ENCODE measurements at places on chromosomes 2 and 18.

- DNase-seq, result no peak
Measured at GRCh38 chr2:85427300-85427835, 8.9 kb downstream of the SH2D6 start.

- DNase-seq, result no peak
Measured at GRCh38 chr2:159202568-159203071, 83.9 kb downstream of the WDSUB1 start.

DNA sequence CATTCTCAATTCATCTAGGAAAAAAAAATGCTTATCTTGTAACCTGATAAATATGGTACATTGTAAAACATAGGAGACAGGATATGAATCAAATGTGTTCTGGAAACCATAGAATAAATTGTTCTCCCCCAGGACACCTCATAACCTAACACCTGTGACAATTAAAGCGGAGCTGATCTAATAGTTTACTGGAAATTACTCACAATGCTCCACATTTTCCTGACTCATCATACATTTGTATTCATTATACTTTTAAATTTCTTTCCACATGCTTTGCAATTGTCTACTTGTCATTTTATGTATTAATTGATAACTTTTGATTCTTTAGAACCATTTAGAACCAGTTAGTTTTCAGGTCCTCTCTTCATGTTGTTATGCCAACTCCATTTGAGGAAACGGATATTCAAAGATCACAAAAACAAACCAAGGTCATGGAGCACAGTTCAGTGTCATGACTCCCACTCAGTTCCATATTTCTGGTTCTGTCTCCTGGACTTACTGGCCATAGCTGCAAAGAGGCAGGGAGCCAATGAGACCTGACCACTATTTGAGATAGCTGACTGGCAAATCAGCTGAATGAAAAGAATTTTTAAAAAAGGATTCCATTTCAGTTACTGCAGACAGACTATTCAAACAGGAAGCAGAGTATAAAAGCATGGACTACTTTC is 128.5 kb downstream of the CALCRL start:
- no peak for DNase-seq

DNA sequence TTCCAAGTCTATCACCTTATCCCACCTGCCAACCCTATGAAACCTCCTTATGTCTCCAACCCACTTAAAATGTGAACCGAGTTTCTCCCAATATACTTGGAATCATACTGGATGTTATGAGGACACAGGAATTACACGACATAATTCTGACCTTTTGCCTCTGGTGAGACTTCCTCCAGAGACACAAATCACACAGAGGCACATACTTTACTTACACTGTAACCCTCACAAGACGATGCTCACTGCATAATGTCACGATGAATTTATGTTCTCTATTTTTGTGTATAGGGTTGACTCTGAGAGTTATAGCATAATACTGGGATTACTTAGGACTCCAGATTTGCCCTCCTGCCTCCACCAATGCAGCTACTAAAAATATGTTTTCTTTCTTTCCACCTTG is 28.0 kb upstream of the SETBP1 start:
- DNase-seq, result no peak

- no peak for DNase-seq
Measured at GRCh38 chr2:10432311-10433181, 15.6 kb downstream of the ODC1 start.

DNA sequence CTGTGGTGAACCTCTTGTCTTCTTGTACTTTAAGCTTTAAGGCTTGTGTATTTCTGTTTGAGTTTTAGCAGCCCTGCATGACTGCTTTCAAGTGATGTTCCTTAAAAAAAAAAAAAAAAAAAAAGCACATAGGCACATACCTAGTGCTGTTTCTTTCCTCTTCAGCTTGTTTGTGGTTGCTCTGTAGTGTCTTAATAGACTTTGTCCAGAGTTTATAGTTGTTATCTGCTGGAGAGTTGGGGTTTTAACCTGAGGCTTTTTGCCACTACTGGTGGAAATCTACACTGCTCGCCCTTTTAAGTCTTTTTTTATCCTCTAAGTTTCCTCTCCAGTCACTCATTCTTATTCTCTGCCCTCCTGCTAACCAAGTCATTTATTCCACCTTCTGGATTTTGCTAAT is 34.5 kb downstream of the AGFG1 start:
- DNase-seq, result no peak

GRCh38 chr18:36580266-36580665 is 248.5 kb downstream of the TPGS2 start:
- DNase-seq, result no peak

DNA sequence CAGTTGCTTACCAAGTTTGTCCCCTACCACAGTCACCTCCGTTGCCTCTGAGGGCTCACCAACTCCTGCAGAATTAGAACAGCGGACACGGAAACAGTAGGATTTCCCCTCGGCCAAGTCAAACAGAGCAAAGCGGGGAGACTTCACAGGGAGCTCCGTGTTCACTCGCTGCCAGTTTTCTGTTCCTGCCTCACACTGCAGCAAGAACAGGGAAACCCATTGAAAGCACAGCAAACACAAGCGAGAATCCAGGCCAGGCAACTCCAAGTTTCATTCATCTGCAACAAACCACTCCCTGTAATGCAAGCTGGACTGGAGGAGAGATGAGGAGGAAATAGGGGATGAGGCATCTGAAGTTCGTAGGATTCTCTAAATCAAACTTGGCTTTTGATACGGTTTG is 84.2 kb downstream of the MYOM1 start:
- DNase-seq, result no peak

- no peak for DNase-seq
Measured at GRCh38 chr2:238684362-238685326, 163.2 kb upstream of the TWIST2 start.

- no peak for DNase-seq
Measured at GRCh38 chr2:161234627-161235026, 73.6 kb upstream of the PSMD14 start.

- DNase-seq, result no peak
Measured at GRCh38 chr2:104858006-104858978, 4.4 kb downstream of the POU3F3 start.

DNA sequence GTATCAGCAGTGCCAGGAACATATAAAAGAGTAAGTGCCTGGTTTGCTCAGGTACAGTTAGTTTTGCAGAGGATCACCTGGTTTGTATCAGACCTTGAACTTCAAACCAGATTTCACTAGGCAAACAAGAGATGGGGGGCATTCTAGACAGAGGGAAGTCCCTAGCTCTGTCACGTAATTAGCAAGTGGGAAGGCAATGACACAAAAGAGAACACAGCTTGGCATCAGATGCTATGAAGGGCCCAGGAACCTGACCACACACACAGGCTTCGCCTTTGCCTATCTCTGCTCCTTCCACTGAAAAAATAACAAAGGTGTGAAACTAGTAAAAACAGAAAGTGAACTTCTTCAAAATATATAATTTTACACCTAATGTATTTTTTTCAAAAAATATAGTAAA is 62.6 kb downstream of the CERKL start:
- no peak for DNase-seq

GRCh38 chr2:187529977-187530721 is 24.1 kb downstream of the TFPI start:
- DNase-seq, result no peak

DNA sequence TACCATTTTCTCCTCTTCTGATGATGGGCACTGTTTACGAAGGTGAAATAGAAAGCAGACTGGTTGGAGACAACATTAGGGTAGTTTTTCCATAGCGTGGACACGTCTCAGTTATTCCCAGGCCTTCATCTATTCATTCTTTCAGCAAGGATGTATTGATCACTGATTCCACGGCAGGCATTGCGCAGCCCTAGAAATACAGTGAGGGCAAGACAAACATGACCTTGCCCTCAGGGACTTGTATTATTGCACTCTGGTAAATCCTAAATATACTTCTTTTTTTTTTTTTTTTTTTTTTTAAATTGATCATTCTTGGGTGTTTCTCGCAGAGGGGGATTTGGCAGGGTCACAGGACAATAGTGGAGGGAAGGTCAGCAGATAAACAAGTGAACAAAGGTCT is 167.3 kb upstream of the SPRED2 start:
- no peak for DNase-seq

GRCh38 chr2:41169744-41170143 is 717.9 kb upstream of the SLC8A1 start:
- no peak for DNase-seq

DNA sequence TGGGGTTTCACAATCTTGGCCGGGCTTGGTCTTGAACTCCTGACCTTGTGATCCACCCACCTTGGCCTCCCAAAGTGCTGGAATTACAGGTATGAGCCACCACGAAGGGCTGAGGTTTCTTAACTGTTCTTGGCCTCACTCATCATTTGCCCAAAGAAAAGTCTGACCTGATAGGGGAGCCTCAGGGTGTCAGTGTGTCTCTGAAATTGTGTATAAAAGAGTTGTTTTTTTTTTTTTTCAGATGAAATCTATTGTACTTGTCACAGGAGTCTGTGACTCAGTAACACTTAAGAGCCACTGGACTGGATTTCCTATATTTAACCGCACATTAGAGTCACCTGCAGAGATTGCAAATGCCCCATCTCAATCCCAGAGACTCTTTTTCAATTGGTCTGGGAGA is 16.9 kb downstream of the PMAIP1 start:
- no peak for DNase-seq

DNA sequence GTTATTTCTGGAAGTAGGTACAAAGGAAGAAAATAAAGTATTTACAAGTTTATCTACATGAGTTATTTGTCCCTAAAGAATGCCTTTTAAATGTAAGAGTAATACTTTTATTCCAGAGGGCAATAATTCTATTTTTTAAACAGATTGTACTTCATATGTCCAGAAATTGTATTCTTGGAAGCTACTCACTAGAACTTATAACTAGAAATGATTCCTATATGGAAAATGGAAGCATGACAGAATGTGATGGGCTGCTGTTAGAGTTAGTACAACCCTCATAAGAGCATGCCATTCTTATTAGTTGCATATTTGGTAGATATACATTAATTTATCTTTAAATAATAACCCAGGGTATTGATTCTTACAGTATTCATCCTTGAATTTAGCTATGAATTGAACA is 362.0 kb downstream of the FSIP2 start:
- no peak for DNase-seq

DNA sequence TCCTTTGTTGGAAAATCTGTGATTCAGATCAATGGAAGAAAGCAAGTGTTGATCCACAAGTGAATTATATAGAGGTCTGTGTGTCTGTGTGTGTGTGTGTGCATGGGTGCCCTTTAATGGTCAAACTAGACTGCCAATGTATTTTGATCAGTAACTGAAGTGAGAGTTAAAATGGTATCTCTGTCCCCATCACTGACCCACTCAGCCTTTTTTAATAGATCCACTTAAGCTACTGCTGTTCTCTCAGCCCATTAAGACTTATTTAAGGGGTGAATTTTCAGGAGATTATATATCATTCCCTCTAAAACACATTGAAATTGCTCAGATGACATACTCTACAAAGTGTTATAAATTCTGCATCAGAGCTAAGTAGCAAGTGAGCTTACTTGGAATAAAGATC is 193.7 kb upstream of the SIX3 start:
- no peak for DNase-seq

- DNase-seq, result no peak
Measured at GRCh38 chr2:45227347-45227746, 218.1 kb upstream of the SIX2 start.

GRCh38 chr2:5370158-5370557 is 322.0 kb upstream of the SOX11 start:
- no peak for DNase-seq

DNA sequence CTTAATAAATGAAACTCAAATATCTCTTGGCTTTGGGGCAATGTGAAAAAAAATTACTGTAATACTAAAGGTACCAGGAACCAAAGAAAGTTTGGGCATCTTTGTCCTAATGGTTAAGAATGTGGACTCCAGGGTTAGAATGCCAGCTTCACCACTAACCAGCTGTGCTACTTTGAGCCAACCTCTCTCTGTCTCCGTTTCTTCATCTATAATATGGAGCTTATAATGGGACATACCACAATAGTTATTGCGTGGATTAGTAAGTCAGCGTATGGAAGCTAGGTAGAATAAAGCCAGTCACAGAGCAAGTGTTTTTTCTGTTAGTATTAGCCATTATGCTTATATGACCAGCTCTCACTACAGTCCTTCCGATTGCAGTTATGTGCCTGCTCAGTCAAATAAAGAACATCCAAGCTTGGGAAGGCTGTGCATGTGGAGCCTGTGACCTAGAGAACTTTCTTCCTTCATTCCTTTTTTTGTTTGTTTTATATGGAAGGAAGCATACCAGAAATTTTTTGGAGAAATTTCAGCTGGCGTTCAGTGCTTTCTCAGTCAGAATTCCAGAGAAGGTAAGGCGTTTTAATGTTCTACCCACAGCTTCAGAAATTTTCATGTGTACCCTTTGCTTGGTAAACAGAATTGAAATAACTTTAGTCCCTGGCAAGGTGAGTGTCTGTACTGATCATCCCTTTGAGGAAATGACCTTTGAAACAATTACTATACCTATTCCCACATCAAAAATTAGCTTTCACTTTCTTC is 114.0 kb upstream of the RND3 start:
- no peak for DNase-seq

DNA sequence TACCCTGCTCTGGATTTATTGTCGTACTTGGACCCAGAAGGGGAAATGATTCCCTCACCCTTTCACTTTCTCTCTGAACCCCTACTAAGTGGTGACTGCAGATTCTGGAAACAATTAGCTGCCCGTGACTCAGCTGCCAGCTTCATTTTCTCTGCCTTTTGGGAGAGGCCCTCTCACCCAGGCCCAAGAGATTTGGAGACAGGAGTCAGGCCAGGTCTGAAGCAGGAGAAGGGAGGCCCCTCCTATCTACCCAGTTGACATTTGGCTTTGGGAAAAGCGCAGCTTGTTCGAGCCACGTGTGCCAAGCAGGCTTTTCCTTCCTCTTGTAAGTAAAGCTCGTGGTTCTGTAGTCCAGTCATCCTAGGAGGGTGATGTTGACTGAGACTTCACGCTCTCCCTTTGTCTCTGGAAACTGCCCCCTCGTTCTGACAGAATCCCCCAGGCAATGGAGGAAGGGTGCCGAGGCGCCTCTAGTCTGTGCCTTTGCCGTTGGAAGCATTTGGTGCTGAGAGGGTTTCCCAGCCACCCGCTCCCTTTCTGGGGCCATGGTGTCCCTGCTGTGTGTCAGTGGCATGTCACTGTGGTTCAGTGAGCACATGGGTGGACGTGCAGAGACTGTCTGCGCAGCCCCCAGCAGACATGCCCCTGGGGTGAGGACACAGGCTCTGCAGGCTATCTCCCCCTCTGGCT is 8.6 kb downstream of the OXER1 start:
- no peak for DNase-seq

- no peak for DNase-seq
Measured at GRCh38 chr2:238667639-238668038, 180.2 kb upstream of the TWIST2 start.

DNA sequence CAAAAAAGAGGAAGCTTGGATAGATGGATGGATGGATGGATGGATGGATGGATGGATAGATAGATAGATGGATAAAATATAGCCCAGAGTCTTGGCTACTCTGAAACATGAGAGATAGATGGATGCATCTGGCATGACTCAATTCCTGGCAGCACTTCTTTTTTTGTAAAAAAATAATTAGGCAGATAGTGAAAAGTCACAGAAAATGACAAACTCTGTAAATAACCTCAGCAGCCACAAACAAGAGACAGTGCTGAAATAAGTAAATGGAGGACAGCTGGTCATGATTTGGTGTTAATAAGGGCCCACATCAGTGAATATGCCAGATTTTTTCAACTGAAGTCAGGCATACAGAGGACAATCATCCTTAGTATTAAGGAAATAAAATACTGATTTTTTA is 585.0 kb upstream of the GCFC2 start:
- no peak for DNase-seq
